ENCODE measurements at places on chromosomes 3 and 15.

DNA sequence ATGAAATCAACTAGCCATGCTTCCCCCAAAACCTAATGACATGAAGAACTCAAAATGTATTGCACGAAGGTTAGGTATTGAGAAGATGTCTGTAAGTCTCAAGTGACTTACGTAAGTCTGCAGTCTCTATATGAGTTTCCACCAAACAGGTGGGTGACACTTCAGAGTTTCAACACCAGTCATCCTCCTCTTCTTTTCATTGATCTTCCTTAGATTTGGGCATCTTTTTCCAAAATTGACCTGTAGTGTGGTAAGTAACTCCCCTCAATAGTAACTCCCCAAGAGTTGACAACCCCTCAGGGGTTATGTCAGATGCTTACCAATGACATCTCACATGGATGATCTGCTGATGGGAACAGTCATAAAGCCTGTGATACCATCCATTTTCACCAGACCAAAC is 46.1 kb downstream of the GPR176 start:
- DNase-seq, result no peak

DNA sequence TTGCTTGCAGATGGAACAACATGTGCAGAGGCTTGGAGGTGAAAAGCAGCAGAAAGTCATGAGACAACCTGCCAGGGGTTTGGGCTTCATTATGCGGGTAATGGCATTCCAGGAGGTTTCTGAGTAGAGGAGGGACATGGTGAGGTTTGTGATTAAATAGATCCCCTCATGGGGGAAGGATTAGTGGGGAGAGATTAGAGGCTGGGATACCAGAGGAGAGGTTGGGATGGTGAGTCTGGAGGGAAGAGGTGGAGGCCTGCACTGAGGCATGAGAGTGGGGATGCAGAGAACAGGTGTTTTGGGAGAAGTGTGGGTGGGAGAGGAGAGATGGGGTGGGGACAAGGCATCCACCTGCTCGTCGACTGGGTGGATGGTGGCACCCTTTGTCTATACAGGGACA is 6.8 kb upstream of the IQSEC1 start:
- no peak for DNase-seq

DNA sequence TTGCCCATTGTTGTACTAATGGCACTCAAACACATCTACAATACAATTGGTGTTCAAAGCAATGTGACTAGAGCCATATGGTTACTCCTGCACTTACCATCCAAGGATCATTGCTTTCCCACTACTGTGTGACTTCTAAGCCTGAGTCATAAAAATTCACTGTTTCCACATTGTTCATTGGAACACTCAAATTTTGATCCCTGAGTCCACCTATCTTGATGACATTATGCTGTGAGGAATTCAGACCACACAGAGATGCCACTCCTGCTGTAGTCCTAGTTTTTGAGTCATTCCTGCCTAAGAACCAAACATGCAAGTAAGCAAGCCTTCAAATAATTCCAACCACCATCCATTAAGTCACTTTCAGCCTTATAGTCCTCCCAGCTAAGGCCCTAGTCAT is 176.2 kb downstream of the EFHB start:
- DNase-seq, result no peak

DNA sequence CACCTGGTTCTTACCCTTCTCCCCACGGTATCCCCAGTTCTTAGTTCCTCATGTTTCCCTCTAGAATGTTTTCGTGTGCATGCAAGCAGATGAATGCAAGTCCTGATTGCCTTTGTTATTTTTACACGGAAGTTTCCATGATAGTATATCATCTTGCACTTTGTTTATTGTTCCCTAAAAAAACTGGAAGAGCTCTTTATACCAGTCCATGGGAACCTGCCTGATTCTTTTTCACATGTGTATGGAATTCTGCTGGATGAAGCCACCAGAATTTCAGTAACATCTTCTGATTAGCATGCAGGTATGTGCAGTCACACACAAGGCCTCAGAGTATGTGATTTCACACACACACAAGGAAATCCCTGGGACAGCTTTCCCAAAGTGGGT is 16.0 kb upstream of the LRRK1 start:
- DNase-seq, result no peak

DNA sequence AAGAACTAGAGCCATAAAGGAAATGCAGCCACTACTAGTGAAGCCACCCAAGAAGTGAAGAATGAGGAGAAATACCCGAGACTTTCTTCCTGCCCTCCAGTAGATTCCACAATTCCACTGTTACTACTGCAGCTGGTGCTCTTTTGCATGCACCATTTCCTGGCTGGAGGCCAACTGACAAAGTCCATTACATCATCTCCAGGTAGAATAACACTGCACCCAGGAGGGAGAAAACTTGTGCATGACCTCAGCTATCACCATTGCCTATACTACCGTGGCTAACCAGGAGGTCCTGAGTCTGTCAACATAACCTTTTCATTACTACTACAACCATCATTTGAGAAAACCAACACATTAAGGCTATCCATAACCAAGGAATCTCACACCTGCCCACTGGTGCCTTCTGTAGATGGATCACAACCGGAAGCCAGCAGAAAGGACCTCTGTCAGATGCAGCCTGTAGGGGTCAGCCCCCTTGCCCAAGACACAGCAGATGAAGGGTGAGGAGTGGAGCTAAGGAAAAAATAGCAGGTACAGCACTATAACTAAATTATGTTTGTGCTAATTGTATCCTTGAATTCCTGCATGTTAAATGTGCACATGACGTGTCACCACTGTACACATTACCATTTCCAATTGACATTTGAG is 200.8 kb upstream of the C2CD4B start:
- DNase-seq, result peak; percentile 80

- no peak for DNase-seq
Measured at GRCh38 chr15:92797168-92798052, 102.7 kb upstream of the CHD2 start.

DNA sequence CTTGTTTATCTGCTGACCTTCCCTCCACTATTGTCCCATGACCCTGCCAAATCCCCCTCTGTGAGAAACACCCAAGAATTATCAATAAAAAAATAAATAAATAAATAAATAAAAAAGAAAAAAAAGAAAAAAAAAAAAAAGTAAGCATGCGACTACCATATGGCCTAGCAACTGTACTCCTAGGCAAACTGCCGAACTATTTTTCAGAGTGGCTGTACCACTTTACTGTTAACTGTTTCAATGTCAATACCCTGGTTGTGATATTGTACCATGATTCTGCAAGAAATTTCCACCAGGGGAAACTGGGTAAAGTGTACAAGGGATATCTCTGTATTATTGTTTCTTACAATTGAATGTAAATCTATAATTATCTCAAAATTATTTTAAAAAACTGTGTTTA is 41.3 kb upstream of the MAP4 start:
- no peak for DNase-seq

GRCh38 chr3:170848292-170848917 is 21.6 kb downstream of the RPL22L1 start:
- no peak for DNase-seq

DNA sequence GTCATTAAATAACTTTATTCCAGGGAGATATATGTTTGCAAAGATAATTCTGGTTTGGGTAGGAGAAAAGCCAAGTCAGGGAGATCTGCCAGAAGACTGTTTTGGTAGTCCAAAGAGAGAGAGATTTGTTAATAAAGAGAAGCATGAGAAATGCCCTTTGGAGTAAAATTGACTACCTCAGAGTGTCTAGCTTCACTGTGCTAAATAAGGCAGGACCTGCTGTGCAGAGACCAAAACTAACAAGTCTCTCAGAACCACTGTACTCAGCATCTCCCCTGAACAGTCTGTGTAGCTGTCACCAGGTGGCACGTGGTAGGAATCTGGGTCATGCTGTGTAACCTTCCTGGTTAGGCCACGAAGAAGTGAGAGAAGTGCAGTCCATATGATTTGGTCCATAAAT is 31.6 kb upstream of the SLC35G2 start:
- no peak for DNase-seq

GRCh38 chr3:190306513-190307163 is 15.6 kb downstream of the CLDN1 start:
- no peak for DNase-seq

DNA sequence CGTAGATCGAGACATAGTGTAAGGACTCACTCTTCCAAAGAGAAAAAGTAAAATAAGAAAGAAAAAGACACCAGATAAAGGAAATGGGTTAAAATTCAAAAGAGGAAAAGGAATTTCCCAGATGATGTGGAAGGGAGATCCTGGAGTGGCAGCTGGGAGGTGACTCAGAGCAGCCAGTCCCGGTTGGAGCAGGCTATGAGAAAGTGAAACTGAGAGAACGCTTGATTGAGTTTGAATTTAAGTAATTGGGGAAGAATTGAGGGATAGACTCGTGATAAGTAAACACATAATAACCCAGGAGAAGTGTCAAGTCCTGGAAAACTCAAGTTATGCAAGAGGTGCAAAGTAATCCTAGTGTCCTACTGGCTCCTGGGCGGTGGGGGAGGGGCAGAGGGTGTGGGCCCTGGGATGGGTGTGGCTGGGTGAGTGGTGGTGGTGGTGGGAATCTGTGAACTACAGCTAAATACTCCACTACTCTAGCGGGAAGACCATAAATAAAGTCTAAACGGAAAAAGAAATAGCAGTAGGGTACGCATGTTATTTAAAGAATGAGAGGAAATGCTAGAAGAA is 1.2 kb downstream of the PRR20G start:
- DNase-seq, result no peak

DNA sequence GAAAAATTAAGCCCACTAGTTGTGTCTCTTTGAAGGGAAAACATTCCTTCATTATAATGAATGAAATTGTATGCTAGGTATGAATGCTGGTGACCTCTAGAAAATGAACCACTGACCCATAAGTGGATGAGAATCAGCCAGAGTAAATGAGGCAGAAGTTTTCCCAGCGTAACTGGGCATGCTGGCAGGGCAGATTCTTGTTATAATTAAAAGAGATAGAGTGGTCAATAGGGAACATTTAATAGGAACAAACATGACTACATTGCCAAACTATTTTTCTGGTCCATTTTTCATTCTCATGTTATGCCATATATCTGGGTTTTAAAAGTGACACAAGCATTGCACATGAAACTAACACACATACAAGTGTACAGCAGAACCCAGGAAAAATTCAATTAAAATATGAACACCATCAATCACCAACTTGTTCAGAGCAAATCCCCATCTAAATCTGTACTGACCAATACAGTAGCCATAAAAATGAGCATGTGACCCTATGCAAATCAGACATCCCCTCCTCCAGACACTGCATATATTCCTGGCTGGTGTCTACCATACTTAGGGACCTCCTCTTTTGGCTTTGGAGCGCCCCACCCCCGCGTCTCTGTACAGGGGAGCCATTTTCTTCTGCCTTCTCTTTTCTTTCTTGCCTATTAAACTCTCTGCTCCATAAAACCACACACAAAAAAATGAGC is 4.0 kb downstream of the CLRN1 start:
- no peak for DNase-seq

DNA sequence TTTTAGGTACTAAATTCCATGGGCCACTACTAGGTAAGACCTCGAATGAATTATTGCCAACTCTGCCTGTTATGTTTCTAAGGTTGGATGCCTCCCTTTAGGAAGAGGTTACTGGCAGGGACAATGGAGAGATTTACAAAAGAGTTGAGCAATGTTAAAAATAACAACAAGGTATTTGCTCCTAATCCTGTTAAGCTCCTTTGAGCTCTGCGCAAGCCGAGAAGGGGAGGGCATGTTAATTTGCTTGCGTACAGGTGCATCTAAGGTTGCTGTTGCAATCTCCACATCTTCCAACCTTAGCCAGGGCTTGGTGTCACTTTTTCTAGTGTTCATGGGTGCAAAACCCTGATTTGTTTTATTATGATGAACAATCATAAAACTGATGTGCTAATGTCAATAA is 161.5 kb upstream of the TPM1 start:
- no peak for DNase-seq

DNA sequence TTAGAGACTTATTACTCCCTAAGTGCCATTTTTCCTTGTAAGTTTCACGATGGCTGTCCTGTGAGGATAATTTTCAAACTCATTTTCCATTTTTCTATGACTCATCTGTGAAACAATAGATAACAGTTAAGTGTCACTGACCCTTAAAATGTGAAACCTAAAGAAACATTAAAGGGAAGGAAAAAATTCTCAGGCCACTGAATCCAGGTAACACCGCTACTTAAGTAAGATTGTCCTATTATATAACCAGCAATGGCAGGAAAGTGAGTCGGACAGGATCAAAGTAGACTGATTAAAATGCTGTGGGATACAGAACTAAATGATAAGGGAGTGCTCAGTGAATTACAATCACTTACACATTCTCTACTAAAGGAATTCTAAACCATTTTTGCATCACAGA is 12.4 kb downstream of the PLD1 start:
- no peak for DNase-seq

- no peak for DNase-seq
Measured at GRCh38 chr15:51917493-51917892, 54.1 kb downstream of the LEO1 start.

DNA sequence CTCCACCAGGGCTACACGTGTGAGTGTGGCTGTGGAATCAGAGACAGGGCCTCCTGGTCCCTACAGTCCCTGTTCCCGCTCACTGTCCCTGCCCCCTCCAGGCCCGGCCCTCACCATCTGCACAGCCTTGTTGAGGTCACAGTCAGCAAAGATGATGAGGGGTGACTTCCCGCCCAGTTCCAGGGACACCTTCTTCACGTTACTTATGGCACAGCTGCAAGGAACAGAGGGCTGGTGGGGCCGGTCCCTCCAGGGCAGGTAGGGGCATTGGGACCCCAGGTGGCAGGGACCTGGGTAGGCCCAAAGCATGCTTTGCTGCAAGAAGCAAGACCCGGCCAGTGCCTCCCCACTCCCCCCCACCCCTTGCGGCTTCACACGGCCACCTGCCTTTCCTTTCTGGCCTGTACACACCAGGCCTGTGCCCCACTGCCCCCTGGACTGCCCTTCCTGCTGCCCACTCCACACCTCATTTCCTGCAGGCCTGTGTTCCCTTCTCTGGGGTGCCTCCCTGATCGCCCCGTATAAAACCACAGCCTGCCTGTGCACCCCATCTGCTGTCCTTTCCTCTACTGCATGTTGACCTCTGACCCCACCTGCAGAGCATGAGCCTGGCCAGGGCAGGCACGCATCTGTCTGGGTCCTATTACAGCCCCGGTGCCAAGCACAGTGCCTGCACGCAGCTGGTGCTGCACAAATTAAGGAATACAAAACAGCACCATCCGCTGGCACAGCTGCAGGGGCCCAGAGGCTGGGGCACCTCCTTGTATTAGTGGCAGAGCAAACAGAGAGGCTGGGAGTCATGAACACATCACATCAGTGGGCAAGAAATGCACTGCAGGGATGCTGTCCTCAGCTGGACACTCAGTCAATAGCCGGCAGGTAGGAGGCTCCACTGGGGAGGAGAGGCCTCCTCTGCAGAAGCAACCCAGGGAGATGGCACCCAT is 30.8 kb upstream of the SLC41A3 start:
- no peak for DNase-seq

- no peak for DNase-seq
Measured at GRCh38 chr3:72515941-72516340, 332.3 kb downstream of the SHQ1 start.

- DNase-seq, result no peak
Measured at GRCh38 chr15:47035475-47036406, 681.6 kb upstream of the SEMA6D start.

- DNase-seq, result no peak
Measured at GRCh38 chr3:63351159-63352007, 73.3 kb downstream of the SYNPR start.

All from Peyer's patch (tissue), 4 donors.